Stimulated activated CD8-positive, alpha-beta memory T cell treated with anti-CD3 and anti-CD28 coated beads, Interleukin-15, amount 100 ng/mL, for 4 hours (primary cell): ENCODE measurements at places on chromosomes 7 and 10.

DNA sequence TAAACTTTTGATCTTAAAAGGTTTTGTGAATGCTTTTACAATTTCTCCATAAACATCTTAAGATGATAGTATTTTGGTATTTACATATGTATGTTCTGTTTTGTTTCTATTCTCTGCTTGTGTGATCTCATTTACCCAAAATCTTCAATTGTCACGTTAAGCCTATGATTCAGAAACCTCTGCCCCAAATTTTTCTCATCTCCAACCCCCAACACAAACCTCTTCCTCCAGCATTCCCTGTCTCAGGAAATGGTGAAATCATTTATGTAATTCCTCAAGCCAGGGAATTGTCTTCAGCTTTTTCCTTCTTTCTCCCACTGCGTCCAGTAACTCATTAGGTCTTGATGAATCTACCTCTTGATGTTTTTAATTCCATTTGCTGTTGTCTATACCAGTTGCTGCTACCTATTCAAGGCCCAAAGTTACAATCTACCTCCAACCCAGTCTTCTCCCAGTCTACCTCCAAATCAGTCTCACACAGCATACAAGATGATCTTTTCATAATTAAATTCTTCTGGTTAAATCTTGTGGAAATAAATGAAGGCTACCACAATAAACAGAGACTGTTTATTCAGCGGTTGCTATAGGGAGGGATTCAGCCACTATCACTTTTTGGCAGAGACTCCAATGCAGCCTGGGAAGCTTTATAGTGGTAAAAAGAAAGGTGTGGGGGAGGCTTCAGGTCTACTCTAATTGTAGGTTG lies 5.8 kb downstream of the CFAP69 start:
- DNase-seq, result no peak

DNA sequence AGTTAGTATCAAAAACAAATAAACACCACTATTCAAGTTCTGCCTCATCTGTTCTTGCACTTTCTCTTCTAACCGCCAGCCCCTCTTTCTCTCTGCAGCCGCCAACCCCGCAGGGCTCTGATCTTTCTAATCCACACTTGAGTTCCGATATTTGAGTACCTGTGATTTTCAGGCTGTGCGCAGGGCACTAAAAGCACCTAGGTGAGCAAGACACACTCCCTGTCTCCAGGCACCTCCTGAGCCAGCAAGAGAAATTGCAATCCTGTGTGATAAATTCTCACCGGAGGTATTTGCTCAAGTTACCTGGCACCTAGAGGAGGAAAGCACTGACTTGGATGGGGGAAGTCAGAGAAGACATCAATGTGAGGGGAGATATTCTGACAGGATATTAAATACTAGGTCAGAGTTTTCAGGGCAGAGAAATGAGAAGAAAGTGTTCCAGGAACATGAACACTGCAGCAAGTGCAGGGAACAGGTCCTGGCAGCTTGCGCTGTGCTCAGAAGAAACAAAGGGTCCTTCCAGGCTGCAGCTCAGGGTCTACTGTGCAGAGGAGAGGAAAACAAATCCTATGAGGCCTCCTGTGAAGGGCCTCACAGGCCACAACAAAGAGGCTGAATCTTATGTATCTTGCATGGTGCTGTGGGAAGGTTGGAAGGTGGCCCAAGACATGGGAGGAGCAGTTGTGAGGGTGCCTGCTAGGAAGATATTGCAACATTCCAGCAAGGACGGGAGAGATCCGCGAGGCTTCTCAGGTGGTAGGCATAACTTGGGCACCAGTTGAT lies 568.7 kb upstream of the MGMT start:
- DNase-seq, result no peak

DNA sequence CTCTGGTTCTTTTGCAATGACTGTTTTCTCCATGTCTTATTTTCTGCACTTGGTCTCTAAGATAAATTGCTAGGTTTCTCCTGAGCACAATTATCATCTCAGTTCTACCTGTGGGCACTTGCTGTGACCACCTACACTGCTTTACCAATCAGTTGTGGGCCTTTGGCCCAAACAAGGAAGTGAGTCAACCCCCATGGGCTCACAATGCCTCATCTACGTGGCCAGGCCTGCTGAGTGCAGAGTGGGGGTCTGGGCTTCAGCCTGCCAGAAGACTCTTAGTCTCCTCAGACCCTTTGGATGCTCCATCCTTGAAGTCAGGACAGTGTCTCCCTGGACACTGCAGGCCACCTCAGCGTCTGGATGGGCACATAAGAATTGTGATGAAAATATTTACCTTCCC lies 20.3 kb downstream of the SCART1 start:
- no peak for DNase-seq

DNA sequence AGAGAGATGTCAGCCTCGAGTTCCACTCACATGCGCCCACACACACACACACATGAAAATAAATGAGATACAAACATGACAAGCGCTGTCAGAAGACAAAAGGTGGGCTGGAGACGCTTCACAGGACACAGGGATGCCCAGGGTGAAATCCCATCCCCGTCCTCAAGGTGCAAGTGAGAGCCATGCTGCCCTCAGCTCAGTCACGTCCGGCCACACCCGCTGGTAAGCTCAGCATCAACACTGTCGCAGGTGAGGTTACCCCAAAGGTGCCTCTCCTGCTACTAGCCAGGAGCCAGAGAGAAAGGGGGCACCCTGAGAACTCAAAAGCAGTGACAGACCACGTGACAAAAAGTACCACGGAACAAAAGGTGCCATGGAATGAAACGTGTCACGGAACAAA lies 22.2 kb downstream of the PITRM1 start:
- no peak for DNase-seq

DNA sequence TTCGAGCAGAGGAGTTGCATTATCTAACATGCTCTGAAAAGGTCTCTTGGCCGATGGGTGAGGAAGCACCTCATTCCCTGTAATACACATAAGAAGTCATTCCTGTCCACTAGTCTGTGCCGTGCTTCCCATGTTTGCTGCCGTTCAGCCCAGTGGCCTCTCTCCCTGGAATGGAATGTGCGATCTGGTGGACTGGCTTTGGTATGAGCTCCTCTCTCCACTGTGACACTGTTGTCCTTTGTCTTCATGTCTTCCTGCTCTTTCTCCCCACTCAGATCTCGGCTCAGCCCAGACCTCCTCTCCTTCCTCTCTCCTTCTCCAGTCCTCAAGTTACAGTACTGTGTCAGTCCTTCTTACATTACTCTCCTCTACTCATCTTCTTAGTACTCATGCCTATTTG lies 192.8 kb upstream of the KLF6 start:
- DNase-seq, result no peak

DNA sequence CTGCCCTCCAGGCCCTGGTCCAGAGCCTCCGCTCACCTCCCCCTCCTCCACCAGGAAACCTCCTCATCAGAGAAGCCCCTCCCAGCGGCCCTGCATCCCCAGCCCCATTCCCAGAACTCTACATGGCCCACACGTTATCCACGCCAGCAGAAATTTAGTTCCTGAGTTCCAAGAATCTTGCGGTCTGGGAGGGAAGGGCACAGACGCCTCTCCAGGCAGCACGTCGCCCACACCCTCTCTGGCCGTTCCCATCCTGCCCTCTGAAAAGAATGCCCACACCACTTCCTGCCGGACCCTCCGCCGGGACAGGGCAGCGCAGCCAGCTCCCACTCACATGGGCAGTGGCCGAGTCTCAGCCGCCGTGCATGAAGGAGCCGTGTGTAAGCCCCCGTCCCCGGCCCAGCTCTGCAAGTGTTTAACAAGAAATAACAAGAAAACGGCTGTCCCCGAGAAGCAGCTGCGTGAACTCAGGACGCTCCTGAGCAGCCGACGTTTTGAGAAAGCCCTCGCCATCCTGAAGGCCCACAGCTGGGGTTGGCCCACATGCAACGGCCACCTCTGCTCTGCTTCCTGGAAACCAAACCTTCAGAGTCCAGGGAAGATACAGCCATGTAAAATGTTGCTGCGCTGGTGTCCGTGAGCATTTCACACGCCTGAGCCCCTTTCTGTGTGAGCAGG lies 17.4 kb downstream of the ADGRA1 start:
- no peak for DNase-seq
